Stimulated activated CD4-positive, alpha-beta T cell treated with anti-CD3 and anti-CD28 coated beads, Interleukin-1b, Interleukin-23, amount 100 ng/mL, for 48 hours (primary cell): ENCODE measurements at places on chromosomes 2 and 18.

DNA sequence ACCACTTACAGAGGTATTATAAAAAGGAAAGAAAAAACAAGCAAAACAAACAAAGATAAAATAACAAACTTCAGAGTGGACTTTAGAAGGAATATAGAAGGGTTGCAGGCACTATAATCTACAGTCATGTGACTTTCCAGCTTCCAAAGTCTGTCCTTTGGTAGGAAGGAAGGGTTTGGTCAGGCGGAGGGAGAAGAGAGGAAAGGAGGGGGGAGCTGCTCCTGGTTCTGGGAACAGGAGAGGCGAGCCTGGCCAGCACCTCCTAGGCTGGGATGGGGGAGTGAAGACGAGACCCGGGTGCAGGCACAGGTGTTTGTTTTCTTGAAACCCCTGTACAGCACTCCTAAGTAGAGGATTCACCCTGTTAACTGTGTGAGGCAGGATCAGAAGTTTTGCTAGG lies 53.8 kb upstream of the GATA6 start:
- DNase-seq: no peak

DNA sequence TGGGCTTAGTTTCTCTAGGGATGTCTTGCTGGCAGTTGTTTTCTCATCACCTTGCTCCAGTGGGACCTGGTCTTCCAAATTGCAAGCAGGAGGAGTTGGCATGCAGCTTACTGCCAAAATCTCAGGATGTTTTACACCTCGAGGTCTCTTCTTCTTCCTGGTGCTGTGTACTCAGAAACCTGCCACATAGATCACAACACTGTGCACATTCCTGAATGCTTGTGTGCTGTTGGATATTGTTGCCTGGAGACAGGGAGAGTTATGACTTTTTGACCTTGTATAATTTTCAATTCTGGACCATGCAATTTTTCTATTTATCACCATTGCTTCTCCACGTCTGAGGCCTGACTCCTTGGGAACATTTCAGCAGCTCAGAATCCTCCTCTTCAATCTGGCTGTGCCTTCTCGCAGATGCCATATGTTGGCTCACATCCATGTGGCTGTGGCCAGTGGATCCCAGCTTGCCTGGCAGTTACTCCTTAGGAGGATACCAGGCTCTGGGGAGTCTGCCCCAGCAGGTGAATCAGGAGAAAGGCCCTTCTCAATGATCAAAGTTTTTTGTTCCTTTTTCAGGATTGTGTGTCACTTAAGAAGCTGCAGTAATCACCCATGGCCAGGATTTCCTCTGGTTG lies 489.3 kb downstream of the TSN start:
- DNase-seq: no peak

GRCh38 chr2:181378491-181378890 lies 78.7 kb upstream of the ITGA4 start:
- DNase-seq: no peak

GRCh38 chr2:20175267-20175666 lies 49.7 kb downstream of the SDC1 start:
- DNase-seq: no peak

DNA sequence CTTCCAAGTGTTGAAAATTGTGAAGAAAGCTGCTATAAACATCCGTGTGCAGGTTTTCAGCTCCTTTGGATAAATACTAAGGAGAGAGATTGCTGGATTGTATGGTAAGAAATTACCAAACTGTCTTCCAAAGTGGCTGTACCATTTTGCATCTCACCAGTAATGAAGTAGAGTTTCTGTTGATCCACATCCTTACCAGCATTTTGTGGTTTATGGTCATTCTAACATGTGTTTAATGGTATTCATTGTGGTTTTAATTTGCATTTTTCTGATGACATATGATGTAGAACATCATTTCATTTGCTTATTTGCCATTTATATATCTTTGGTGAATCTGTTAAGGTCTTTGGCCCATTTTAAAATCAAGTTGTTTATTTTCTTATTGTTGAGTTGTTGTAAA lies 260.7 kb downstream of the SPAG16 start:
- DNase-seq: no peak

DNA sequence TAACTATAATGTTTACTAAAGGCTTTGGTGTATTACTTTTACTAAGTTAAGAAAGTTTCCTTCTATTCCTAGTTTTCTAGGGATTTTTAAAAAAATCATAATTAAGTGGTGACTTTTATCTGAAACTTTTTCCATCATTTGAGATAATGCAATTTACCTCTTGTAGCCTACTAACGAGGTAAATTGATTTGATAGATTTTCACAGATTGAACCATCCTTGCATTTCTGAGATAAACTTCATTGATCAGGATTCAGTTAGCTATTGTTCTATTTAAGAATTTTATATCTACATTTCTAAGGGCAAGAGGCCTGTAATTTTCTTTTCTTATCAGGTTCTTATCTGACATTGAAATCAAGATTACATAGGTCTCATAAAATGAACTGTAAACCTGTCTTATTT lies 178.1 kb downstream of the MIB1 start:
- no peak for DNase-seq

DNA sequence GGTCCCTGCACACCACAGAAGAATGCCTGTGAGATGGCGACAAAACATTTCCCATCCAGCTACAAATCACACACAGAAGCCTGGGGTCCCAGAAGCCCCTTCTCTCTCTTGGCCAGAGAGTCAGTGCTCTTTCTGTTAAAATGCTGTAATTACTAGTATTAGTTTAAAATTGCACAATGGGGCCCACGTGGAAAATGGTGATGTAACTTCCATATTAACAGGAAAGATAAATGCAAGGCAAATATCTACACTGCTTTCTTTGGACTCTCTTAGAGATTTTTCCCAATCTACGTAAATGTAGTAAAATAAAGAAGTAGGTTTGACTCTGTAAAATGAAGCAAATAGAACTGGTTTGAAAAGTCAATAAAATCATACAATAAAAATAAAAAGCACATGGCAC lies 113.9 kb upstream of the TFCP2L1 start:
- no peak for DNase-seq

- no peak for DNase-seq
Observed at GRCh38 chr2:108323619-108324018, 34.9 kb downstream of the SULT1C2 start.

GRCh38 chr2:126513033-126513432 lies 142.9 kb upstream of the GYPC start:
- DNase-seq: no peak

DNA sequence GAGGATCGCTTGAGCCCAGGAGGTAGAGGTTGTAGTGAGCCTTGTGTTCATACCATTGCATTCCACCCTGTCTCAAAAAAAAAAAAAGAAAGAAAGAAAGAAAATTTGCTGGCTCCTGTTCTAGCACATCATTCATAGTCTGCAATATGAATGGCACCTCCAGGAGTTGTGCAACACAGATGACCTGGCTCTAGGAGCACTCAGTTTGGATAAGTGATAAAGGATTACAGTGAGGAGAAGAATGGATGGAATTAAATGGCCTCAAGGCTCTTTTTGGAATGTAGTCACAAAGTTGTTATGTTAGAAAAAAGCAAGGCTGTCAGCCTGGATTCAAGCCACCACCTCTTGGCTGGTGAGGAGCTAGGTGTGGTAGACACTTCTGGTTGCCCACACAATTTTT lies 21.5 kb upstream of the SPRED2 start:
- no peak for DNase-seq

DNA sequence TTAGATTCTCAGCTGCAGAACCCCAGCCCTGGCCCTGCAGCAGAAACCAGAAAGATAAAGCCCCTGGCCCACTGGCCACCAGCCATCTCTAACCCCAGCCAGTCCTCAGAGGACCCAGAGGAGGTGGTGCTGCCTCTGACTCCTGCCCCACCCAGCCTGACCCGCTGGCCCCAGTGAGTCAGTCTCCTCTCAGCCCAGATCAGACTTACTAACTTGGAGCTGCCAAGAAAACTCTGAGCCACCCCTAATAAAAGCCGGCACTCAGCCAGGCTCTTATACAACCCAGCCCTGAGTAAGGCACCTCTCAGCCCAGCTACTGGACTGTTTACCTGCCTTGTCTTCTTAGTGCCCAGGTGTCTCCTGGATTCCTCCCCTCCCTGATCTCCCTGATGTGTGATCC lies 2.0 kb downstream of the SLC14A2 start:
- no peak for DNase-seq

- no peak for DNase-seq
Observed at GRCh38 chr2:75592888-75593287, 32.1 kb upstream of the EVA1A start.

DNA sequence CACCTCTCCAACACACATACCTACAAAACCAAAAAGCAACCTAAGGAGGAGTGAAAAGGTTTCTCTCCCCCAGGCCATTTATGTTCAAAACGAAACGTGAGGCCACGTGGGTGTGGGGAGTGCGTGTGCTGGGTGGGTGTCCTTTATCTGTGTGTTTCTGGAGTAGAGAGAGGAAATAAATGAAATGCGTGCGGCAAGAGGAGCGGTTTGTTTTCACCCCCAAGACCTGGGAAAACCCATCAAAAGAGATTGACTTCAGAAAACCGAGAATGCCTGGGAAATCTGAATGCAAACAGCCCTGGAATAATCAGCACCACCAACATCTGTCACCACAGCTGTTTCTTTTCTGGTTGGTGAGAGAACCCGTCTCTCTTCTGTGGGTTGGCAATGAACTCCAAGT lies 137.4 kb downstream of the INSIG2 start:
- no peak for DNase-seq

DNA sequence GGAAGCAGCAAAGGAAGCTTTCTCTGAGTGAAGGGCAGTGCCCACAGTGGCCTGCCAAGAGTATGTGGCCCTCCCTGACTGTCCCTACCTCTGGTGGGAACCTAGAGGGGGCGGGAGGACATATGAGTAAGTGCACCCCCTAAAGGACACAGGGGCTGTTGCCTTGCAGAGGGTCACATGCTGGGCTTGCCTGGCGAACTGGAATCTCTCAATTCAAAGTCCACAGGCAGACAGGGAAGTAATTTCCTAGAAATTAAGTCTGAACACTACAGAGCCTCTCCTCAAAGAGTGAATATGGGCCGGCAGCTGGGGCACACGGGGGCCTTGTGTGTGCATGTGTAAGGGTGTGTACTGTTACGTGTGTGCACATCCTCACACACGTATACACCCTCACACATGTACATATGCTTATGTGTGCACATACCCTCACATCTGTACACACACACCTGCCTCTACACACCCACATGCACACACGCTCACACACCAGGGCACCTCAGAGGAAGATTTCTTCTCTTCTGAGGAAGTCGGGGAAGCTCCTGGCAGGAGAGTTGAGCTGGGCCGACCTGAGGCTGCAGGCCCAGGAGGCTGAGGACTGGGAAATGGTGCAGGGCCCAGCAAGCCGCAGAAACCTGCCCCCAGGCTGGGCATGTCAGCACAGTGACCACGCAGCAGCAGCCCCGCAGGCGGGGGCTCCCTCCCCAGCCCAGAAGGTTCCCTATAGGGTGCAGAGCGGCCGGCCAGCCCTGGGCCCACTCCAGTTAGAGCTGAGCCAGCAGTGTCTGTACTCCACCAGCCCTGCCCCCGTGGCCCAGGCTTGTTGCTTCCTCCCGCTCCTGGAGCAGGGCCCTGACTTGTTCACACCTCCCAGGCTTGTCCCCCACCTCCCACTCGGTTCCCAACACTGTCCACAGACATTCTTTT lies 77.4 kb upstream of the TAF1B start:
- no peak for DNase-seq

DNA sequence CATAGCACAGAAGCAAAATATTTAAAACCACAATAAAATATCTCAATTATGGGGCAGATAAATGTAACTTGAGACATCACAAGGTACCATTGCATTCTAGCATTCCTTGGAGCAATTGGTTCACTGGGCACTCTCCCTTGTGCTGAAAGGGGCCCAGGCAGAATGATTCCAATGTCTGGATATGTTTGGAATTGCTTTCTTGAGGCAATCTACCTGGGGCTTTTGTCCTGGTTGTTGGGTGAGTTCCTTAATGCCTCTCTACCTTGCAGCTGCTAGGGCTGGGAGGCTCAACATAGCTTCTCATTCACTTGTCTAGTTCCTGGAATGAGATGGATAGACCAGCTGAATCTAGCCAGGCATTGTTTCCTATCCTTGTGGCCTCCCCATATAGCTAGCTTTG lies 539.6 kb upstream of the FSHR start:
- no peak for DNase-seq

DNA sequence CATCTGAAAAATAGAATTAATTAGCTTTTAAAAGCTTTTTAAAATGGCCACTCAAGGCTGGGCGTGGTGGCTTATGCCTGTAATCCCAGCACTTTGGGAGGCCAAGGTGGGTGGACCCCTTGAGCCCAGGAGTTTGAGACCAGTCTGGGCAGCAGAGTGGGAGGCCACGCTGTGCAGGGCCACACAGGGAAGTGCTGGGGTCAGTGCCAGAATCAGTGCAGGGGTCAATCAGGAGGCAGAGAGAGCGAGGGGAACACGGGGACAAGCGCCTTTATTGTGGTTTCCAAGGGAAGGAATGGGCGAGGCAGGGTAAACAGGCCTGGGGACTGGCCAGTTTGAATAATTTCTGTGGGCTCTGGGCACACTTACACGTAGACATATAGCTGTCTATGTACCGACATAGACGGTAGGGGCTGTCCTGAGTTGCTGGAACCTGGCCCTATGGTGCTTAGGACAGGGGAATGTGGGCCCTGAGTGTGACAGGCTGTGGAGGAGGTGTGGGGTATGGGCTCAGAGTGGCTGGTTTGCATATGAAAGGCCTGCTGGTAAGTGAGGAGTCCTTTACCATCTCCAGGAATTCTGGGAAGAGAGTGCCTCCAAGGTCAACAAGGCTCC lies 42.9 kb downstream of the DYSF start:
- DNase-seq: no peak

DNA sequence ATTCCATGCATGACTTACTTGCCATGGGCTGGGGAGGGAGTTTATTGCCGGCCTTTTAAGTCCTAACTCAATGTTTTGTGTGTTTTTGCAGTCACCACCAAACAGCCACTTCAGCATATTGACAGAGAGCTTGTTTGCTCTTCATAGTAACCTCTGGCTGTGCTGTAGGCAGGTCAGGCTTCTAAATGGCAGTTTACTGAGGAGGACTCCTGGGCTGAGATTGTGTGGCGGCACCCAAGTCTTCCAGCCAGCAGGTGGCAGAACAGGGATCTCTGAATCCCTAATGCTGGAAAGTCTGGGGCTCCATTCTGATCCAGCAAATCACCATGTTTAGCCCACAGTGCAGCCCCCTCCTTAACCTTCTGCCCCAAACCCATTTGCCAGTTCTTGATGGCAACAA lies 121.2 kb downstream of the CAPN13 start:
- DNase-seq: no peak

GRCh38 chr2:6449343-6449742 lies 416.4 kb downstream of the CMPK2 start:
- DNase-seq: no peak
